ENCODE measurements at places on chromosomes 7 and 10.

DNA sequence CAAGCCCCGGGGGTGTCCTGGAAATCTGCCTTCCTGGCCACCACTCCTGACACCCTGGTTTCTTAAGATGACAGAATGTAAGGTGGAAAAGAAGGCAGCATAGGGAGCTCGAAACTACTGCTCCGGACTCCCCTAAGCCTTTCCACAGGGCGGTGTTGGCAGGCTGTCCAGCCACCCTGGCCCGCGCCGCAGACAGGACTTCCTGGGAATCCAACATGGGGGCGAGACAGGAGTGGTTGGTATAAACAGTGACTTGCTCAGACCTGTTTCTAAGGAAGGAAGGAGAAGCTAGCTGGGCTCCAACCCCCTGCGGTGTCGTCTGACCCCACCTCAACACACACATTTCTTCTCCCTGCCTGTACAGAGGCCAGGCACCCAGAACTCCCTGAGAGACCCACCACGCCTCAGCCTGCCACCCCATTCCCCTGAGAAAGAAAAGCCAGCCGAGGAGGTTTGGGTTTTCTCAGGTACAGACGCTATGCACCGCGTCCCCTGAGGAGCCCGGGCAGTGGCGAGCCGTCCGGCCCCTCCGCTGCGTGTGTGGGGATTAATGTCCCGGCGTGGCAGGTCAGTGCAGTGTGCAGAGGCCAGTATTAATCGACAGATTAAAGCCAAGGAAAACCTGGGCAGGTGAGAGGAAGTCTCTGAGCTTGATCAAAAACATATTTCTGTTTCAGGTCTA, 349.6 kb upstream of the MKI67 start:
- DNase-seq, result no peak

DNA sequence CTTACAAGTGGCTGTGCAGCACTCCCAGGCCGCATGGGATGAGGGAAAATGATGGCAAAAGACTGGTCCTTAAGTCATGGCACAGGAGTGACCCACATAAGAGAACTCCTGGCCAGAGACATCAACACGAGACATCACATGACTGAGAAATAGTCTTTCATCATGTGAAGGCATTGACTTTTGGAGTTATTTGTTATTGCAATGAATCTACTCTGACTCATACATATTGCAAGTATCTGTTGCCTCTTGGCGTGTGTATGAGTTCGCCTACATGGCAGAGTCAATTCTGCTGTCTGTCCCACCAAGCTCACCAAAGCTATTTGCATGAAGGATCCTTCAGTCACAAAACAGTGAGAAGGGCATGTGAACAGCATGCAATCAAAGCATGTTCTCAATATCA, 59.7 kb upstream of the HABP2 start:
- DNase-seq, result peak; percentile 47

GRCh38 chr7:29065181-29065857, 81.0 kb downstream of the CPVL start:
- no peak for DNase-seq

GRCh38 chr7:36153571-36154097, 580 bp downstream of the EEPD1 start:
- DNase-seq, result no peak

DNA sequence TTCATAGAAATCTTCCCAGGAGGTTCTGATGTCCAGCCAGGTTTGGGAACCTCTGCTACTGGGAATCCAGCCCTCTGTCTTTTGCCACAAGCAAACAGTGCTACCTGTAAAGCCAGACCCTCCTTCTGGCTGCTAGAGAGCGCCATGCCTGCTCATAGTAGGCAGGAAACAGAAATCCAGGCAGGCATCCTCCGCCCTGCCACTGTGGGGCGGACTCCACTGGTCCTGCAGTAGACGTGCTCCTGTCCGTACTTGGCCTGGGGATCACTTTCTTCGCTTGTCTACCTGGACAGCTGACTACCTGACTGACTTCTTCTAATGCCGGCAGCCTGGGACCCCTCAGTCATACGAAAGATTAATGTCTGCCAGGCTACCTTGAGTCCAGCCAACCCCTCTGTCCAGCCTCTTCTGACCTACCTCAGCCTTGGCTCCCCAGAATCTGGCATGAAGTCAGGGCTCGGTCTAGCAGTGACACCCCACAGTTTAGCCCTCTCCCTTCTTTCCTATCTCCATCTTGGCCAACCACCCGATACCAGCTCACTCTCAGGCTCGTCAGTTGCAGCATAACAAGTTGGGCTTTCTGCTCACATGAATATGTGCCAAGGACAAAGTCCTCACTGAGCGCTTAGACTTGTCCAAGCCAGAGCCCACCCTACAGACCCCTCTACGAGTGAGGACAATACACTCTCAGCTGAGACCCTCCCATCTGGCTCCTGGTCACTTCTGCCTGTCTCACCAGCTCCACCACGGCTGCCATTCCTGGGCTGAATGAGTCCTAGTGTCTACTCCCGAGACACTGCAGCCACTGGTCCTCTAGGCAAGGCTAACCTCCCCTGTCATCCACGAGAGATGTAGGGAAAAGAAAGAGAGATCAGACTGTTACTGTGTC, 43.9 kb upstream of the OPALIN start:
- DNase-seq, result no peak

- no peak for DNase-seq
Measured at GRCh38 chr10:70779088-70779487, 6.1 kb downstream of the TBATA start.

- peak; percentile 72 for DNase-seq
Measured at GRCh38 chr7:137985253-137985896, 16.5 kb downstream of the CREB3L2 start.

DNA sequence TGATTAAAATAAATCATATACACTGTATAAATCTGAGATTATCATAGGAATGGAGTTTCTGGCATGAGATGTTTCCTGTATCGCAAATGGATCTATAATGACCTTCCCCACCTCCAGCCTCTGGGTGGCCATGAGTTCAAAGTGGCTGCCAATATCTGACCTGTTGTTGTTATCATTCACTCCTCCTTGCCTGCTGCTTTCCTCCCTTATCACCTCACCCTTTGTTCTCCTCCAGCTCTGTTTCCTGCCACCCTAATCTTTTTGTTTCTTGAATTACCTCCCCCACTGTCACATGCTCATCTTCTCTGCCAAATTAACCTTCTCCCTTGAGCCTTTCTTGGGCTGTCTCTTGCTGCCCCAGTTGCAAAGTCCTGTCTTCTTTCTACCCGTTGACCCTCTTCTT, 12.0 kb downstream of the SCD start:
- no peak for DNase-seq

GRCh38 chr10:101354328-101355071, 535 bp downstream of the BTRC start:
- DNase-seq, result peak; percentile 59

- no peak for DNase-seq
Measured at GRCh38 chr10:25038325-25038724, 21.9 kb downstream of the THNSL1 start.

- no peak for DNase-seq
Measured at GRCh38 chr7:65429642-65430343, 56.1 kb downstream of the ZNF92 start.

- peak; percentile 75 for DNase-seq
Measured at GRCh38 chr10:43689955-43690771, 41.5 kb upstream of the ZNF32 start.

GRCh38 chr7:7790041-7790741, 71.8 kb upstream of the RPA3 start:
- peak; percentile 22 for DNase-seq

- DNase-seq, result peak; percentile 84
Measured at GRCh38 chr10:31602541-31603234, 283.7 kb downstream of the ZEB1 start.

- DNase-seq, result peak; percentile 96
Measured at GRCh38 chr10:126972635-126973414, 67.6 kb downstream of the DOCK1 start.

- no peak for DNase-seq
Measured at GRCh38 chr7:108515630-108516029, 10.3 kb downstream of the PNPLA8 start.

DNA sequence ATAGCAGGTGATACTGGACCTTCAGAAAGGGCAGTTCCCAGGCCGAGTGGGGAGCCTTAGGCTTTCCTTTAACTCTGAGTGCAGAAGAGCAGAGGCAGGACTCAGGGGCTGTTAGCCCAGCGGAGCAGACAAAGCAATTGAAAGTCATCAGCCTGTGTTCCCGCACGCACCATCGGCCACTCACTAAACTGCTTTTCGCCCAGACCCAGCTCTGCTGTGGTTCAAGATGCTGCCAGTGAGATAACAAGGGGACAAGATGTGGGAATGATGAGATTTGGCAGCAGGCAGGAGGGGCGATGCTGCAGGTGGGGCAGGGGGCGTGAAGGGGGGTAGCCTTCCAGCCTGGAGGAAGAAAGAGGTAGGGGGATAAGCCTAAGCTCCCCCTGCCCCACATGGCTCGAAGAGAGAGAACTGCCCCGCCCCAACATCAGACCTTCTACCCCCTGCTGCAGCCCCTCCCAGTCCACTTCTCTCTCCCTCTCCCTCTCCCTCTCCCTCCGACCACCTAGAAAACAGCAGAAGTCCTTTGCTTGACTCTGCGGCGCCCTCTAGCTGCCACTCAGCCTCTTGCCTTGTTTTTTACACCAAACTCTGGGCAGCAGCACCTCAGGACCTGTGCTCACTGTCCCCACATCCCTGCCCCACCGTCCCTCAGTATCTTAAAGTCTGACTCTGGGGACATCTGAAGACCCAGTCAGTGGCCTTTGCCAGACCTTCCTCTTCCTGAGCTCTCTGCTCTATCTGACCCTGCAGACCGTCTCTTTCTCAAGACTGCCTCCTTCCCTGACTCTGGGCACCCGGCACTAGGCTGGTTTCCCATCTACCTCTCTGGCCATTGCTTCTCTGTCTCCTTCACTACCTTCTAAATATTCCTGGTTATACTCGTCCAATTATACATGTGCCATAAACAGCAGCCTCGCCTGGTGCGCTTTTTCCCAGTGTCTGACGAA, 110.5 kb downstream of the C10orf105 start:
- peak; percentile 61 for DNase-seq

- no peak for DNase-seq
Measured at GRCh38 chr7:38296059-38296857, 22.8 kb upstream of the TARP start.

GRCh38 chr7:2974093-2974819, 69.4 kb downstream of the CARD11 start:
- no peak for DNase-seq

DNA sequence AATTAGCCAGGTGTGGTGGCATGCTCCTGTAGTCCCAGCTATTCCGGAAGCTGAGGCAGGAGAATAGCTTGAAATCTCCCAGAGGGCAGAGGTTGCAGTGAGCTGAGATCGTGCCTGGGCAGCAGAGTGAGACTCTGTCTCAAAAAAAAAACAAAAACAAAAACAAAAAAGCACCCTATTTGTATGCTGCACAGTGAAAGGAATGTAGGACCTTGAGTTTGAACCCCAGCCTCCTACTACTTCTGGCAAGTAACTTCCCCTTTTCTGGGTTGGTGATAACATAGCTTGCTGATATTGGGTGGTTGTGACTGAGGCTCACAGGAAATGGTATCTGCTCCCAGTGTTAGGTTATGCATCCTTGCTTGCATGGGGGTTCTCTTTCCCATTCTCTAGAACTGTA, 205.3 kb downstream of the BUB3 start:
- DNase-seq, result no peak

- DNase-seq, result no peak
Measured at GRCh38 chr7:86745013-86745745, 101.5 kb downstream of the GRM3 start.

DNA sequence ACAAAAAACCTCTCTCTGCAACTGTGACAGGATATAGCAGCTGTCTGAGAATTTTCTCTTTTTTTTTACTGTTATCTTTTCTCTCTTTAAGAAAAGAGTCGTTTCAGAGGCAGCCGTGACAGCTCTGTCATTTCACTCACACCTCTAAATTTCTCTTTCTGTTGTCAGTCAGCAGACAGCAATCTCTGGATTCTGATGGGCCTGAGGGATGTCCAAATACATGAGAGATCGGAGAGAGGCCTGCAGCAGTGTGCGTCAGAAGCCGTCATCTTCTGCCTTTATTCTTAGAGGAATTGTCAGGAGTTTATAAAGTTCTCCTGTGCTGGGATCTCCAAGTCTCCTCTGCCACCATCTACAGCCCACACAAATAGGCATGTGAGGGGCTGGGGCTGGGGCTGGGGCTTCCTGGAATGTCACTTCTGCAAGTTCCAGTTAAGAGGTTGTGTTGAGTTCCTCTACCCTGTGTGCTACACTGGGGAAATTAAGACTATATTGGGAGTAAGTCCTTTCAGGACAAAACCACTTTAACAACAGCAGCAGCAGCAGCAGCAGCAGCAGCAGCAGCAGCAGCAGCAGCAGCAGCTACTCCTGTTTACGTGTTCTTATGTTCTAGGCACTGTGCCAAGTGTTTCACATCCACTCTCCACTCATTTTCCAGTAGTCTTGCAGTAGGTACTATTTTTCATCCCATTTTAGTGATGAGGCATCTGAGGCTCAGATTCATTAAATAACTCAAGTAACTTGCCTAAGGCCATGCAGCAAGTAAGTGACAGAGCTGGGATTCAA, 541.3 kb downstream of the LRMDA start:
- DNase-seq, result peak; percentile 73

DNA sequence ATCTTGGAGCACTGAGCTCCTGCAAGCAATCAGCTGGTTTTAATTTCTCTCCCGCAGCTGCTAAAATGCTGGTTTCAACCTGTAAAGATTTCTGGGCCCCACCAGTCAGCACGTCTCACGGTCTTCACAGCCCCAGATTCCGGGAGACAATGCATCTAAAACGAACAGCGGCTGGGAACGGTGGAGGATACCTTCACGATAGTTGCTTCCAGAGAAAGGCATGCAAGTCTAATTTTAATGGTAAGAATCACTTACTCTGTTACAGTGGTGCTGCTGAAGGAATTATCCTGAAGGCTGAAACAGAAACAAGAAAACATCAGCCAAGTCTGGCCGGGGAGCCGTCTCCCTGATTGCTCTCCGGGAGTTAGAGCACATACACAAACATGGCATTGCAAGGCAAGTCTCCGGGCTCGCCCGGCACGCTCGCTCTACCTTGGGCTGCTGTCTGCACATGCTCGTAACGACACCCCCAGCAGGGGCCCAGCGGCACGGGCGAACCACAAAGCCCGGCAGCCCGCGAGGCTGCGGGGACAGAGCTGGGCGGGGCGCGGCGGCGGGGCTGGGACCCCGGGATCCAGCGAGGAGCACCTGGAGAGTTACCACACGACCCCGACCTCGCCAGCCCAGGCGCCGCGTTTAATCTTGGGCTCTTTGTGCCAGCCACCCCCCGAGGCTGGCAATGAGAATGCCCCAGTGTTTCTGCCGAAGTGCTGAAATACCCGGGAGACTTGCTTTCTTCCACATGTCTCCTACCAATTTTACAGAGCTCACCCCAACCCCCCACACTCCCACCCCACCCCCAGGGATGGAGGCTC, at the start of gene FAM13C:
TSS of gene FAM13C (minus strand) at position 406 of the 815 bp plus-strand sequence. CDS start at position 317, 89 bp downstream.
- DNase-seq, result peak; percentile 41

All from iris pigment epithelial cell (primary cell).